ENCODE measurements at places on chromosomes 7 and 10.
A peak's percentile ranks its signal among the peaks of the same experiment; 100 is the strongest.

DNA sequence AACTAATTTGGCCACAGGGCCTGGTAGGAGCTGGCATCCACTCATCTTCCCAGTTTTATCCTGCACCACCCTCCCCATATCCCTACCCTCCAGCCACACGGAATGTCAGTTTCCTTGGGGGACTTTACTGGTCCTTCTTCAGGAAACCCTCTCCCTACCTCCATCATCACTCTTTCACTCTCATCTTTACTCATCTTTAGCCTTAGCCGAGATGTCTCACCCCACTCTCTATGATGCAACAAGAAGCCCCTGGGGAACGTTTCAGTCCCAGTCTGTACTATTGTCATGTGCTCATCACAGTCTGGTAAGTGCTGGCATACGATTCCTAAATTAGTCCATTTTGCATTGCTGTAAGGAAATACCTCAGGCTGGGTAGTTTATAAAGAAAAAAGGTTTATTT, 34.9 kb upstream of the TMEM248 start:
- no peak for DNase-seq

DNA sequence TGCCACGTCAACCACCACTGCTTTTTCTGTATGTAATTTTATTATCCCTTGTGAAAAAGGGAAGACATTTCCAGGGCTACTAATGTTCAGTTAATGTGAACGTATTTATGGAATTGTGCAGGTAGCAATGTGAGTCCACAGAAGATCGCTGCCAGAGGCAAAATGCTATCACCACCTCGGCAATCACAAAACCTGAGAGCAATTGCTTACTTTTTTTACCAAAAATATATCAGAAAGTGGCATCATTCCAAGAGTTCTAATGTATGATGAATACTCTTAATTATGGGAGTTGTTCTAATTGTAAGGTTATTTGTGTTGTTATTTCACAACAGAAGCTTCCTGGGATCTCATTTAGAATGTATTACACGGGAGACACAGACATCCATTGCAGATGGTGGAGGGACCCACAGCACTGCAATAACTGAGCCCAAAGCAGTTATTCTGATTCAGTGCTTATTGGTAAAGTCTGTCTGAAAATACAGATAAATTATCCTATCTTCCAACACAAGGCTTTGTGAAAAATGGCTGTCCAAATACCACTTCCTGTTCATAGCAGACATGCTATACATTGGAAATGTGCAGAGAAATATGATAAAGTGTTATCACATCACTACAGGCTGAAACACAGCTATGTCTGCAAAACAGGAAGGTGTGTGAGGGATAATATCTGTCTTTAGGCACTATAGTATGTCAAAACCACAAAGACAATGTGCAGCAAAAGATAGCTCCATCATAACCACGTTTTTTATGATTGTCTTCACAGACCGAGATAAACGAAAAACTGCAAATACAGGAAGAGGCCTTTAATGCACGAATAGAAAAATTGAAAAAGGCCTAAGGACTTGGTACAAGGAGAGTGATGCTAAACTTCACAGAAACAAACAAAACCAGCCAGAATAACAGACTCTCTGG, 102.7 kb downstream of the CABCOCO1 start:
- DNase-seq: no peak

- DNase-seq: no peak
Measured at GRCh38 chr7:153835103-153835502, 217.1 kb upstream of the DPP6 start.

DNA sequence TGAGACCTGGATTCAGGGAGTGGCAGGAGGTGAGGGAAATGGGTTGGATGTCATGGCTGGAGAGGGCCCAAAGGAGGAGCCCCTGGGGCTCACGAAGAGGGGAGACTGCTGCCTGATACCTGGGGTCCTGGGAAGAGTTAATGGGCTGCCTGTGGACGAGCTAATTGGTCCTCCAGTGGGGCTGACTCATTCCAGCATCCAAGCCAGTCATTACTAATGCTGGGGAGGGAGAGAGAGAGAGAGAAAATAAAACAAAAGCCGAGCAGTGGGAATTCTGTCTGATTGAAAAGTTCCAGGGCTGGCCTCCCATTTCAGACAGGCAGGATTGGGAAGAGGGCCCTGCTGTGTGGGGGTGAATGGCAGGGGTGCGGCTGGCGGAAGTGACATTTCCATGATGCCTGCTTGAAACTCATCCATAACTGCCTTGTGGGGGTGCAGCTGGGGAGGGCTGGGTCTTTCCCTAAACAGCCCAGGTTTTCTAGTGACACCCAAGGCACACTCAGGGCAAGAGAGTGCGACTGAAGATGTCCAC, 297.8 kb downstream of the RPS24 start:
- DNase-seq: no peak

GRCh38 chr10:43427166-43427825, 9.6 kb upstream of the ZNF487 start:
- DNase-seq: peak; percentile 41

GRCh38 chr7:40455485-40455884, 320.7 kb downstream of the SUGCT start:
- DNase-seq: no peak

DNA sequence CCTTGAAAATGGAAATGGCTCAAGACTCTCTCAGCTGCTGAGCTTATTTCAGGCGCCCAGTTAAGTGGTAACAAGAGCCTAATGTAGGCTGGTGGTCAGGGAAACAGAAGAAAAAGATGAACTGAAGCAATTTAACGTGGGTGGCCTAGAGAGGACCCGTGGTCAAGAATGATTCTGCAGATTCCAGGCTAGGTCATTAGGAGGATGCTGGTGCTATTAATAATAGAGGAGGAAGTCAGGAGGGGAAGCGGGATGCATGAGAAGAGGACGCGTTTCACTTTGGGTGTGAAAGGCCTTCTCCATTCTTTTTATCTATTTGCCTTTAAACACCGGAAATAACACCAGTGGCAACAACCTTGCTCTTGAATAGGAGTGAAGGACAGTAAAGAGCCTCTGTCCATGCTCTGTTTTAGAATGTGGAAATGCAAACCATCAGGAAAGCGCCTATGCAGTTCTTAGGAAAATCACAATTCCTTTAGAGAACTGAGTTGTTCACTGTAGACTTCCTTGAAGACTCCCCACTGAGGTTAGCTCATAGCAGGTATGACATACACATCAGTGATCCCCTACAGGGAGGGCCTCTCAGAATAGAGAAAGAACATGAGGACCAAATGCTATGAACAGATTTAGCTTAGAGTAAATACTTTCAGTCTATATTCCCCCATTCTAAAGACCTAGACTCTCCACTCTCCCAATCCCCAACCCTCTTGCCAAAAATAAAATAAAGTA, 8.6 kb downstream of the LIPA start:
- DNase-seq: no peak

DNA sequence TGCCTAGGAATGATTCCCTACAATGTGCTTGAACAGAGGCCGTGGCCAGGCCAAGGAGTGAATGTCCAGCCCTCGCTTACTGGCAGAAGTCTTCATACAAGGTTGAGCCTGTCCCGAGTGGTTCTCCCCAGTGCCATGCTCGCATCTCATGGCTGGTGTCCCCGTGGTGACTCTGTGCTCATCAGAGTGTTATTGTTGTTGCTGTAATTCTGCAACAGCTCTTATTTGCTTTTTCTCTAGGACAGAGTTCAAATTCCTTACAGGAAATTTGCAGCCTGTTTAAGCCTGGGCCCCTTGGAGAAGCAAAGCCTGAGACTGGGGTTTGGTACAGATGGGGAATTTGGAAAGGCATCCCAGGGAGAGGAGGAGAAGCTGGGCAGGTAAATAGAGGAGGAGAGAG, 157.7 kb upstream of the PRR15 start:
- DNase-seq: no peak

DNA sequence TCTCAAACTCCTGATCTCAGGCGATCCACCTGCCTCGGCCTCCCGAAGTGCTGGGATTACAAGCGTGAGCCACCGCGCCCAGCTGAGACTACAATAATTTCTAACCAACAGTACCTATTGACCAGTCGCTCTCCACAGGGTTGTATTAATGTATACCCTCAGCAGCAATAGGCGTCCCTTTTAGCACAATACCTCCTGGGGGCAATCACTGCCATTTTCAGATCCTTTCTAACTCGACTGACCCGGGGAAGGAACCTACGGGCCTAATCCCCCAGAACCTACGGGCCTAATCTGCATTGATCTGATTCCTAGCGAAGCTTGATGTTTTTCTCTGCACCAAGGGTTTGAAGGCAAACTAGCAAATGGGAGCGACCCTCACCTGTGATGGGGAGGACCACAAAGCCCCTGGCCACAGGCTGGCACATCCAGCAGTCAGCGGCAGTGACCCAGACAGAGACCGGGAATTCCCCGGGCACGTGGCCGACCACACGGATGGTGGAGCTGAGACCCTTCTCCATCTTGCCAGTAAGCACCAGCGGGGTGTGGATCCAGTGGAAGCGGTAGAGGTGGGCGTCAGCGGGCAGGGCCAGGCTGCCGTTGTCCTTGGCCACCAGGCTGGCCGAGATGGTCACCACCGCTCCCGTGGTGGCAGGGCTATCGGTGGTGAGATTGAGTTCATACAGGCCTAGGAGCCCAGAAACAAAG, 6.9 kb downstream of the TMEM130 start:
- no peak for DNase-seq

- no peak for DNase-seq
Measured at GRCh38 chr7:65907501-65908198, 34.8 kb downstream of the VKORC1L1 start.

GRCh38 chr7:73560109-73560835, 2.8 kb upstream of the BCL7B start:
- DNase-seq: no peak

GRCh38 chr10:35421553-35422178, 85.4 kb downstream of the CCNY start:
- no peak for DNase-seq

DNA sequence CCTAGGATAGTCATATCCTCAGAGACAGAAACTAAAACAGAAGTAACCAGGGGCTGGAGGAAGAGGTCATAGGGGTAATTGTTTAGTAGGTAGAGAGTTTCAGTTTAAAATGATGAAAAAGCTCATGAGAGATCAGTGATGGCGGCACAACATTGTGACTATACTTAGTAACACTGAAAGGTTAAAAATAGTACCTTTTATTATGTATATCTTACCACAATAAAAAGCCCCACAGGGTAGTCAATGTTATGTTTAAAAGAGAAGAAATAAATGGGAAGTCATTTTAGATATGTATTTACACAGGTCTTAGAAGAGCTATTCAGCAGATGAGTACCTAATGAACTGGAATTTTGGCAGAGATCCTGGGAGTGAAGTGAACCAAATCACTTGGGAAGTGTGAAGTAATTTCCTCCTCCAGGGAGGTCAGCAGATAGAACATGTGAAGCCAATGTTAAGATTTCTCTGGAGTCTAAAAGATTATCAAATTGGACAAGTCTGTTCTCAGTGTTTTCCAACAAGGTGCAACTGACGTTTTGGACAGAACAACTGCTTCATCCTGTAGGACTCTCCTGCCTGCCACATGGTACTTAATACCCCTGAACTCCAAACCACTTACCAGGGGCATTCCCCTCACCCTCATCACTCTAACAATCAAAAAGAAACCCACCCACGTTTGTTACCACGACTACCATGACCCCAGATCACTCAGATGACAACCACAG, 6.4 kb downstream of the CDCA7L start:
- DNase-seq: no peak

GRCh38 chr7:142855756-142856564, 1.1 kb downstream of the EPHB6 start:
- no peak for DNase-seq

DNA sequence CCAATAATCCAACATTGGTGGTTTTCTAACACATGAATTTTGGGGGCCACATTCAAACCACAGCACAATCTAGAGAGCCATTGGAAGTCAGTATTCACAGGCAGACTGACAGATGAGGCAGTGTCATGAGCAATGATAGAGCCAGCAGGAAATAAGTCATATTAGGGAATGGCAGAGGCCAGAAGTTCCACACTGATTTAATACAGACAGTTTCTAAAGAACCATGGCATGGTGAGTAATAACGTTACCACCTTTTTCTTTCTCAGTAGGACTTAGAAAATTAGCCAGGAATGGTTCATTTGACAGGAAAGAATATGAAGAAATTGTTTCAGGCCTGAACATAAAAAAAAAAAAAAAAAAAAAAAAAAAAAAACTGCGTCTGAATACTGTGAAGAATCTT, 210.3 kb downstream of the GPAM start:
- DNase-seq: no peak

DNA sequence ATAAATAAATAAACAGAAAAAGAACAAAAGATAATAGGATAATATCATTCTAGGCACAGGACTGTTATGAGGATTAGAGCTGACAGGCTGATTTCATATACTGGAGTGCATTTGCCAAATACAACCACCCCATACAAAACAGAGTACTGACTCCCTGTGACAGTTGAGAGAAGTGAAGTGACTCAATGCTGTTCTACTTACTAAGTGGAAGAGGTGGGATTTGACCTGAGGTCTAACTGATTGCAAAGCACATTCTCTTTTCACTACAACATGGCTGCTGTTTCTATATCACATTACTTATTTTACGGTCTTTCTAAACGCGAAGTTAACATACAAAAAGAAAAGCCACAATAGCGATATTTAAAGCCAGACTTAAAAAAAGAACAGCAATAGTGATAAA, 51.4 kb downstream of the ITGB1 start:
- no peak for DNase-seq

DNA sequence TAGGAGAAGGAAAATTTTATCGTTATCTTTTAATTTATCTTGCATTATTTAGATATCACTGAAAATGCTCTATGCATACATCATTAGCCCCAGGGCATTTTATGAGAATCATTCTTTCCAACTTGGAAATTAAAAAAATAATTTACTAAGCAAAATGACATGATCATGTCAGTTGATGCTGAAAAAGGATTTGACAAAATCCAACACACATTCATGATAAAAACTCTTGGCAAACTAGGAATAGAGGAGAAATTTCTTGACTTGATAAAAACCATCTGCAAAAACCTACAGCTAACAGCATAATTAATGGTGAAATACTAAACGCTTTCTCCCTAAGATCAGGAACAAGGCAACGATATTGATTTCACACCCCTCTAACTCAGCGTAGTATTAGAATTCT, 40.2 kb upstream of the RSU1 start:
- DNase-seq: no peak

- DNase-seq: no peak
Measured at GRCh38 chr7:103771294-103771693, 218.2 kb downstream of the RELN start.

DNA sequence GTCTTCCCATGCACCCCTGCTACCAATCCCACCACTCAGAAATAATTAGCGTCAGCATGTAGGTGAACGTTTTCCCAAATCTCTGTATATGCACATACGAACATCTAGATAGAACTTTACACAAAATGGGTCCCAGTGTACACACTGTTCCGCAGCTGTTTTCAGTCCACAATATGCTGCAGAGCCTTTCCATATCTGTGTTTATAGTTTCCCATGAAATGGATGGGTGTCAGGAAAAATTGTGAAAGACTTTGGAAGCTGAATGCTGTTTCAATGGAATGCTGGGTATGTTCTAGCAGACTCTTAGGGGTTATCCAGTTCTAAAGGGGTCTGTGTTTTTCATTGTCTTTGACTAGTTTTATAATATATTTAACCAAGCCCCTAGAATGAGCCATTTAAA, 13.8 kb downstream of the GRK5 start:
- DNase-seq: no peak

GRCh38 chr10:61943674-61944378, 42.3 kb downstream of the ARID5B start:
- no peak for DNase-seq

GRCh38 chr10:110222641-110223297, 15.4 kb downstream of the MXI1 start:
- DNase-seq: no peak

Measured in activated T-cell treated with anti-CD3 and anti-CD28 coated beads, Interleukin-2, amount 50 U/mL, for 4 hours (primary cell).